Right atrium auricular region (tissue), 2 donors: ENCODE measurements at places on chromosomes 4 and X. TPM values are rescaled to one million over a fixed set of nuclear protein-coding genes. Genes with fewer than 3 reads are reported as not detected.
A peak's percentile ranks its signal among the peaks of the same experiment; 100 is the strongest.

The CXorf65 gene
- not detected for total RNA-seq

DNA sequence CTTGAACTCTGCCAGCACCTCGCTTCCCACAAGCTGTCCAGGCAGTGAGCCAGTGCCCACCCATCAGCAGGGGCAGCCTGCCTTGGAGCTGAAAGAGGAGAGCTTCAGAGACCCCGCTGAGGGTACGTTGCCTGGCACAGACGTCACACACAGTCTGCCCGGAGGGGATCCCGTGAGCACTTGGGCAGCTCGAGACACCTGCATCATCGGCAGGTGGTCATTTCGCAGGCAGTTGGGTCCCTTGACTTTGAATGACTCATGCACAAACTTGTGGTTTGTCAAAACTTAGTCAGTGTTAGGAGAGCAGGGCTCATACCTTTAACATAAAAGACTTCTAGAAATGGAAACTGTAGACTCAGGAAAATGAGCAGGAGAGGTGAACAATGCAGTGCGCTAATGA, 9.9 kb downstream of the TACC3 start:
- no peak overlapping the region for H3K4me3 ChIP-seq
- no peaks in the 10 kb centered on the region for H3K27me3 ChIP-seq
- no peaks in the 10 kb centered on the region for H3K4me1 ChIP-seq
- H3K36me3 ChIP-seq, result peaks cover 6% of the 10 kb centered on the region
- no peak for DNase-seq
- H3K27ac ChIP-seq, result no peak overlapping the region

- DNase-seq, result no peak
- no peaks in the 10 kb centered on the region for H3K4me1 ChIP-seq
- H3K36me3 ChIP-seq, result no peaks in the 10 kb centered on the region
- H3K27ac ChIP-seq, result no peak overlapping the region
- no peaks in the 10 kb centered on the region for H3K27me3 ChIP-seq
- H3K4me3 ChIP-seq, result no peak overlapping the region
These were observed 2.7 kb upstream of the GEMIN8 start for GRCh38 chrX:14032406-14032805.

GRCh38 chr4:188876881-188877280, 737.6 kb downstream of the TRIML1 start:
- H3K27me3 ChIP-seq, result no peaks in the 10 kb centered on the region
- DNase-seq, result no peak
- no peak overlapping the region for H3K4me3 ChIP-seq
- no peaks in the 10 kb centered on the region for H3K36me3 ChIP-seq
- H3K27ac ChIP-seq, result no peak overlapping the region

- no peaks in the 10 kb centered on the region for H3K27me3 ChIP-seq
- H3K4me1 ChIP-seq, result no peaks in the 10 kb centered on the region
- no peaks in the 10 kb centered on the region for H3K36me3 ChIP-seq
- H3K4me3 ChIP-seq, result peak overlapping the region; percentile 74
These were observed 2.2 kb downstream of the PPA2 start for GRCh38 chr4:105471566-105472176.

- H3K4me1 ChIP-seq, result no peaks in the 10 kb centered on the region
- no peaks in the 10 kb centered on the region for H3K27me3 ChIP-seq
- H3K27ac ChIP-seq, result peak overlapping the region; percentile 99
- no peak overlapping the region for H3K4me3 ChIP-seq
These were observed 3.9 kb downstream of the HCFC1 start for GRCh38 chrX:153967536-153968224.
